ENCODE measurements at places on chromosomes 2 and 18. TPM values are rescaled to one million over a fixed set of nuclear protein-coding genes. Genes with fewer than 3 reads are reported as not detected.

CNDP1 gene
- not detected for total RNA-seq

CCDC74A gene
- total RNA-seq: 3.8 TPM

PLCL1 gene
- 0.18 TPM for total RNA-seq

CAPN10 gene
- 6.3 TPM for total RNA-seq

PELI1 gene
- total RNA-seq: 2.5 TPM

GATA6 gene
- 2.5 TPM for total RNA-seq

TUBA3E gene
- not detected for total RNA-seq

CRACDL gene
- not detected for total RNA-seq

RGPD4 gene
- not detected for total RNA-seq

FAM228B gene
- 2.2 TPM for total RNA-seq

REG1B gene
- total RNA-seq: not detected

ANKRD53 gene
- 0.54 TPM for total RNA-seq

RNU2-63P gene
- total RNA-seq: 174 TPM

GALNT5 gene
- total RNA-seq: 73.6 TPM

CMPK2 gene
- 0.28 TPM for total RNA-seq

GCG gene
- total RNA-seq: not detected

C2orf78 gene
- not detected for total RNA-seq

ZNF521 gene
- total RNA-seq: 44.7 TPM

LIMS4 gene
- total RNA-seq: 2.5 TPM

FBXO48 gene
- total RNA-seq: 0.18 TPM

AQP4 gene
- not detected for total RNA-seq
